ENCODE measurements at places on chromosomes 7 and 10. TPM values are rescaled to one million over a fixed set of nuclear protein-coding genes. Genes with fewer than 3 reads are reported as not detected.
A peak's percentile ranks its signal among the peaks of the same experiment; 100 is the strongest.

DNA sequence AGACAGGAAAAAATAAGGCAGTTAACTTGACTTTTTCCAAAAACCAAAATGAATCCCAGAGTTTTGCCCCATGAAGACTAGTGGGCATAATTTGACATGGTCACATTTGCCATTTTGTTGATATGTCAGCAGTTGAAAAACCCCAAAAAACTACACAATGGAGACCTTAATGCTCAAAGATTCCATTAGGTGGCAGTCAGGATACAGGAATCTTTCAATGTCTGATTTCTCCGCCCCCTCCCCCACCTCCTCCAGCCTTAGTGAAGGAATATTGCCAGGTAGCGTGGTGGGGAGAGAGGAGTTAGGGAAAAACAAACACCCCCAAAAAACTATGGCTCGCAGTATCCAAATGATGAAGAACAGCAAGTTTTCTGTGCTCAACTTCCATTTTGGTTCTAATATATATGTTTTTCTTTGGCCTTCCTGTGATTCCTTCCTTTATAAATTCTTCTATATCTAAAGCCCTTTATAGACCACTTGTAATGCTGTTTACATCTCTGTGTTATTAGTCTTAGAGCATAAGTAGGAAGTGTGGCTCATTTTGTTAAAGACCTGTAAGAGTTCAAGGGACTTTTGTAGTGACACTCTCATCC is 6.7 kb upstream of the SMNDC1 start:
- peak; percentile 62 for DNase-seq

The CRPPA gene
- 0.30 TPM for total RNA-seq

DNA sequence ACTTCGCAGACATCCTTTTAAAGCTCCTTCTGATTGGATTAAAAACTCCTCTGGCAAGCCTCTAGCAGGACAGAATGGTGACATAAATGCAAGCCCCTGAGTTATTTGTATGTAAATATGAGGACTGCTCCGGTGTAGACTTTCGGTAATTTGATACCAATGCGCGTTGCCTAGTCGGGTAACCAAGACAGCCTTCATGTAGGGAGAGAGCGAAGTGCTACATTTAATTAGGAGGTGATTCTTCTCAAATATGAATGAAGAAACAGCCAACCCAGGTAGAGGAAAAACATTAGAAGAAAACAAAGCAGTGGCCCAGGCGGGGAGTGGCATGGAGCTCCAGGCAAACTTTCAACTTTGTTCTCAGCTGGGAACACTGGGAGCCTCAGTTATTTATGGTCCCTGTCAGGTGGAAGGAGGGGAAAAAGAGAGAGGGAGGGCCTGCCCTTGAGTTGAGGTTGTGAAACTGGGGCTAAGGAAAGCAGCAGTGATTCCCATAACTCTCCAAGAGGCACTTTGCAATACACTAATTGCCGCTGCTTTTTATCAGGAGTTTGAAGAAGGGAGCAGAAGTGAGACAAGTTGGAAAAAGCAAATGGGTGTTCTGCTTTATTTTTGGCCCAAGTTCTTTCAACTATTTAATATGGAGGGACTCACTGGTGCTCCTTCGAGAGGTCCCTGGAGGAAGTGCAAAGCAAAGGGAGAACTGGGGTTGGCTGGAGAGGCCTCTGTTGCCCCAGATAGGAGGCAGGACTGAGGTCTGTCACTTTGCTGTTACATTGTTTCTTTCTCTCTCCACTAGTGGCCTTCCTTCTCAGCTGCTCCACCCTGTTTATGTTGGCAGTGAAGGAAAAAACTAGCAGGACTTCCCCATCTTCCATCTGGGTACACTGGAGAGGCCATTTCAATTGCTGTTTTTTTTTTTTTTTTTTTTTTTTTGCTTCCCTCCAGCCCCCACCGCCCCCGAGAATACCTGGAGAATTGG is 234.6 kb upstream of the CCDC6 start:
- peak; percentile 44 for DNase-seq

DNA sequence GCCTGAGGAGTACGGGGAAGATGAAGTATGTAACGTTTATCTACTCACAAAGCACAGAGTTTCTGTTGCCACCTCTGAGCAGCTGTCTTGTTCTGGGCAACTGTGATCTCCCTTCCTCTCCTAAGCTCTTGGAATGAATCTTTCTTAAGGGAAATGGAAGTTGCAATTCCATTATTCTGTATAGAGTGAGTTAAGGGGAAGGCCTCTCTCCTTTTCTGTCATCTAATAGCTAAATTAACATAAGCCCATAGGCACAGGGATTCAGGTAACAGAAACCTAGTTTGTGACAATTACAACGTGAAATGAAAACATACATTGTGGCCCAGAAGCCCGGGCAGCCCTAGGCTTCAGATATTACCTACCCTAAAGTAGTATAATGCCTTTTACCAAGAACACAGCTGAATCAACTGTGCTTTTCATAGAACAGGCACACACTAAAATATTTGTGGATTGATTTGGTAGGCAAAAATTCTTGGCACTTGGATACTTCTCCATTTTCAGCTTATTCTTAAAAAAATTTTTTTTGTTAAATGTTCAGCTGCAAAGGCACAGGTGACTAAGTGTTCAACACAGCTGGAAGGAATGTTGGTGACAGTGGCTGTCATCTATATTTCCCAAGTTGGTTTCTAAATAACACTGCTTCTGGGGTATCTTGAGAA is 3.8 kb upstream of the PDCD4 start:
- DNase-seq = no peak

The RRP12 gene
- 47.4 TPM for total RNA-seq

The ARHGEF35 gene
- 1.4 TPM for total RNA-seq

GRCh38 chr10:102914781-102915180 is 3.3 kb upstream of the CNNM2 start:
- no peak for DNase-seq
